ENCODE measurements at places on chromosomes 13 and 19. TPM values are rescaled to one million over a fixed set of nuclear protein-coding genes. Genes with fewer than 3 reads are reported as not detected.

DNA sequence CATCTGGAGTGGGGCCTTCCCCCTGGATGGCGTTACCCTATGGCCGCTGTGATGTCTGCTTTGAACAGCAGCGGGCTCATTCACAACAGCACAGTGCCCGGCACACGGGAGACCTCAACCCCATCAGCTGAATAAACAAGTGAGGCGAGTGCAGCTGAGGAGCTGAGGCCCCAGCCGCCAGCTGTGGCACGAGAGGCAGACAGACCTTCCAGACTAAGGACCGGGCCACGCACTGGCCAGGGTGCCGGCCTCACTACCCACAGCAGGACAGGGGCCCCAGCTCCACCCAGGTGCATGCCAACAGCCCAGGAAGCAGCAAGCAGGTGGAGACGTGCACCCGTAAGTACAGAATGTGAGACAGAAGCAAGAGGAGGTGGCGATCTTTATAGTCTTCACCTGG lies 39.6 kb downstream of the STK24 start:
- no peak for DNase-seq

Gene C3
- total RNA-seq, result 317 TPM

Gene CEACAM8
- not detected for total RNA-seq

DNA sequence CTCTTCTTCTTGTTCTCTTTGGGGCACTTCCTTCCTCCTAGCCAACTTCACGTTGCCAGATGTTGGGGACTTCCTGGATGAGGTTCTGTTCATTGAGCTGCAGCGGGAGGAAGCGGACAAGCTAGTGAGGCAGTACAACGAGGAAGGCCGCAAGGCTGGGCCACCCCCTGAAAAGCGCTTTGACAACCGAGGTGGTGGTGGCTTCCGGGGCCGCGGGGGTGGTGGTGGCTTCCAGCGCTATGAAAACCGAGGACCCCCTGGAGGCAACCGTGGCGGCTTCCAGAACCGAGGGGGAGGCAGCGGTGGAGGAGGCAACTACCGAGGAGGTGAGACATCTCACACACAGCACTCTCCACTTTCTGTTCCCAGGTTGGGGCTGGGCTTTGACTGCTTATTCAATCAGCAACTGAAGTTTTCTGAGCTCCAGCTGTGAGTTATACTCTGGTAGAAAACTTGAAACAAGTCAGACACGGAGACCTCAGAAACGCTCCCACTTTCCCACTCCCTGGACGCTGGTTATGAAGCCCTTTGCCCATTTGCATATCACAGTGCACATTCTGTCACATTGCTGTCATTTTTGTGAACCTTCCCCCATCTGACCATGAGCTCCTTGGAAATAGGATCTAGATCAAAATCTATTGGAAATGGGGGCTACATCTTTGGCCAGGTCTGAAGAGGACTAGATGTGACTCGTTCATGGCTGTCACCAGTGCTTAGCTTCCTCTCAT lies 7.2 kb upstream of the CCDC97 start:
- peak; percentile 67 for DNase-seq

GRCh38 chr13:30805603-30806011 lies 70.3 kb downstream of the ALOX5AP start:
- peak; percentile 68 for DNase-seq

- DNase-seq, result no peak
Observed at GRCh38 chr19:16334411-16334810, 9.8 kb downstream of the KLF2 start.

DNA sequence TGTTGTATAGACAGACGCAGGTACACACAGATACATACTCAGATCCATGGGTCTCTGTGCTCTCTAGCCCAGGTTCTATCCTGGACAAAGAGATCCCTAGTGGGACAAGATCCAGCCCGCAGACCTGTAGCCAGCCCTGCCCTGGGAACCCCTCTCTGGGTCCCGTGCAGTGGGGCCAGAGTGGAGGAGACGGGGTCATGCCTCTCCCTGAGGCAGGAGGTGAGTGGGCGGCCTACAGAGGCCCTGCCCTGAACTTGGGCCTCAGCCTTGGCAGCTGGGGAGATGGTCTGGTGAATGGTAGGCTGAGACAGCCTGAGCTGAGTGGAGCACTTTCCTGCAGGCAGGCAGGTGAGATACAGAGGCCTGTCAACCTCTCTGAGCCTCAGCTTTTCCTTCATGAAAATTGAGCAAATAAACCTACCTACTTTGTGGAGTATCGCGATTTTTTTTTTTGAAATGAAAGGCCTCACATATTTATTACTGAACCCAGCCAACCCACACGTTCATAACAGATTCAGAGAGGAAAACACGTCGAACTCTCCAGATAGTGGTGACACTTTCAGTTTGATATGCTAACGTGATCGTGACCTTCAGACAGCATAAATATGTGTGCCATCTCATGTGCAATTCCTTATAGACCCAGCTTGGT lies 3.4 kb upstream of the JUND start:
- no peak for DNase-seq

DNA sequence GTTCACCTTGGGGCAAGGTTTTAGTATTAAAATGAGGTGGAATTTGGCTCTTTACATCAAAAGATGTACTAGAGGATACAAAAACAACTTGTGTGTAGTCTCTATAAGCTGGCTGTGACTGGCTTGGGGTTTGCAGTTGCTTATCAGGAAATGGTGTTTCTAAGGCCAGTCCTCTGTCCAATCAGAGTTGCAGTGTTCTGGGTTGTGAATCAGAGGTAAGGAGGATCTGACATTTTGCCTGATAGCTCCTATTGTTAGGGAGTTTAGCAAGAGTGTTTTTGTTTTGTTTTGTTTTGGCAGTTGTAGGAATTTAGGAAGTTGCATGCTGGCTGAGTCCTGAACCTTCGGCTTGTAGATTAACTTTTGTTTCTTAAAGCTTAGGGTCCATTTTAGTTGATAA lies 20.1 kb upstream of the ESD start:
- DNase-seq, result no peak

GRCh38 chr13:90700340-90700739 lies 647.1 kb upstream of the MIR17HG start:
- DNase-seq, result no peak

- no peak for DNase-seq
Observed at GRCh38 chr19:44019498-44019897, 5.7 kb upstream of the ZNF222 start.

Gene GRIK5
- 12.1 TPM for total RNA-seq

DNA sequence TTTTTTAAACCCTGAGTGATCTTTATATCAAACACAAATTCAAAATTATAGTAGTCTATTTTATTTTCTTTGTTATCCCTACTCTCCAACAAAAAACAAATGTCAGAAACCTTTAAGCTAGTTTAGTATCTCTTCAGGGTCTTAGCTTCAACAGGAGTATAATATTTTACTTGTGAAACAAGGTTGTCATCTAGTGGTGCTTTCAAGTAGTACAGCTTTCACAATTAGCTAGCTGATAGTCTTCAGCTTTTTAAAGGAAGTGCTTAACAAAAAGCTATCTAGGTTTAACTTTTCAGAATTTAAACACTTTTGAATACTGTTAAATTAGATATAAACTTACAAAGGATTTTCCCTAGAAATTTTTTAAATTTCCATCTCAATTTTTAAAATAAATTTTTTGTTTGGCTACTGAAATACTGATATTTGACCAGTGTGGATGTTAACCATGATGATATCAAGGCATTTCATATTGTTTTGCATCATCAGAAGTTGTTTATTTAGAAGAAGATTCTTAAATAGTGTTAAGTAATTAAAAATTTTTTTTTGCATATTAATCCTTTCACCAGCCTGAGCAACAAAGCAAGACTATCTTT lies 34.2 kb downstream of the TDRD3 start:
- DNase-seq, result no peak

Gene KLHL1
- total RNA-seq, result not detected

Gene CTXN1
- total RNA-seq, result 32.3 TPM

GRCh38 chr13:46630431-46631178 lies 77.6 kb downstream of the LRCH1 start:
- DNase-seq, result no peak

DNA sequence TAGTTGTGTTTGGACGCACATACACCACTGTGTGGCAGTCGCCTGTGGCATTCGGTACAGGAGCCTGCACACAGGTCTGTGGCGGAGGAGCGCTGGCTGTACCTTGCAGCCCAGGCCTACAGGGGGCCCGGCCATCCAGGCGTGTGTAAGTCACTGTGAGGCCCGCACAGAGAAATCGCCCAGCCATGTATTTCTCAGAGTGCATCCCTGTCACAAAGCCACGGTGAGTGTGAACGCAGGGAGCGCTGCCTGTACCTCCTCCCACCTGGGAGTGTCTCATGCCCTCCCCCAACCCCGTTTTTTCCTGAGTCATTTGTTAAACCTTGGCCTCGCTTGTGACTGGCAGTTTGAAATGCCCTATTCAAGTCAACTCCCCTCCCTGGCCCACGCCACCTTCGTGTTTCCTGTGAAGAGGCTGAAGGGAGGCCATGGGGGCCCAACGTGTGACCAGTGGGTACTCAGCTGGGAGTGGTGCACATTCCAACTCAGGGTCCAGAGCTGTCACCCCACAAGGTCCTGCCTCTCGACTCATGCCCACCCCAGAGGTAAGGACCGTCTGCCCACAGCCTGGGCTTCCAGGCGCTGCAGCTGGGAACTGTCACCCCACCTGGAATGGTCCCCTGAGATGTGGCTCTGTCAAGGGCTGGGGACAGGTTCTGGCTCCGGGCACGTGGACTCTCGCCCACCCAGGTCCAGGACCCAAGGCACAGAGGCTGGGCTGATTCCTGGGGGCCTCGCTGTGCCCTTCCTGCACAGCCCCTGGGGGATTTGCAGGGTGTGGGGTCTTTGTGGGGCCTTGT lies 11.6 kb upstream of the RASA3 start:
- peak; percentile 48 for DNase-seq

Gene KLK15
- not detected for total RNA-seq

DNA sequence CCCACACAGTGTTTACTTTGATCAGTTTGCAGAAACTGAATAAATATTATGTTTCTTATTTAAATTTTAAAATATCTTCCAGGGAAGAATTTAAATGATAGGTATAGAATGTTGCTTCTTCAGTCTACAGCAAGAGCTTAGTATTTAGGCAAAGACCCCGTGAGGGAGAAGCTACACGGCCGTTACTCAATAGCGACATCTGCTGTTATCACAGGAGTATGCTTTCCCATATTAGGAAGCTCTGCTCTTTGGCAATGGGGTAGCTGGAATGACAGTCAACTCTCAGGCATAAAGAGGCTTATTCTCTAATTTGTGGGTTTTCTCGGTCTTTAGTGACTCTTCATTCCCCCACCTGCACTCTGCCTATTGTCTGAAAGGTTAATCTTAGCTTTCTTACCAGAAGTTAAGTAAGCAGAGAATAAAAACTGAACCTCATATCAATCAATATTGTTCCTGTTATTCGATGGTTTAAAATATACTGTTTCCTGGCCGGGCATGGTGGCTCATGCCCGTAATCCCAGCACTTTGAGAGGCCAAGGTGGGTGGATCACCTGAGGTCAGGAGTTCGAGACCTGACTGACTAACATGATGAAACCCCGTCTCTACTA lies 13.2 kb upstream of the LHFPL6 start:
- DNase-seq, result peak; percentile 74

Gene ERICH6B
- total RNA-seq, result not detected

Gene SPIB
- total RNA-seq, result not detected

GRCh38 chr13:85009447-85009846 lies 789.8 kb downstream of the SLITRK6 start:
- DNase-seq, result no peak

DNA sequence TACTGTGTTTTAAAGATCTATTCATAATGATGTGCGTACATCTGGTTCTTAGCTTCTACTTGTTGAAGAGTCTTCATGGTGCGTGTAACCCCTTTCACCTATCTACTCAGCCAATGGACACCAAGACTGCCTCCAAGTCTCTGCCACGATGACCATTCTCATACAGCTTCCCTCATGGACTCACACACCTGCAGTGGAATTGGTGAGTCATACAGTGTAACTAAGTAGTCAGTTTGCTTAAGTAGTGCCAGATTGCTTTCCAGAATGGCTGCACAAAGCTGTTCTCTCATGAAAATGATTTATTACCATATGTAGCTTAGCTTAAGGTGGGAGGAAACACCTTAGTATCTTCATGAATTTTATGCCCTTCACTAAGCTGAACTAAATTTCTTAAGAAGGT lies 112.3 kb downstream of the AKAP11 start:
- no peak for DNase-seq

DNA sequence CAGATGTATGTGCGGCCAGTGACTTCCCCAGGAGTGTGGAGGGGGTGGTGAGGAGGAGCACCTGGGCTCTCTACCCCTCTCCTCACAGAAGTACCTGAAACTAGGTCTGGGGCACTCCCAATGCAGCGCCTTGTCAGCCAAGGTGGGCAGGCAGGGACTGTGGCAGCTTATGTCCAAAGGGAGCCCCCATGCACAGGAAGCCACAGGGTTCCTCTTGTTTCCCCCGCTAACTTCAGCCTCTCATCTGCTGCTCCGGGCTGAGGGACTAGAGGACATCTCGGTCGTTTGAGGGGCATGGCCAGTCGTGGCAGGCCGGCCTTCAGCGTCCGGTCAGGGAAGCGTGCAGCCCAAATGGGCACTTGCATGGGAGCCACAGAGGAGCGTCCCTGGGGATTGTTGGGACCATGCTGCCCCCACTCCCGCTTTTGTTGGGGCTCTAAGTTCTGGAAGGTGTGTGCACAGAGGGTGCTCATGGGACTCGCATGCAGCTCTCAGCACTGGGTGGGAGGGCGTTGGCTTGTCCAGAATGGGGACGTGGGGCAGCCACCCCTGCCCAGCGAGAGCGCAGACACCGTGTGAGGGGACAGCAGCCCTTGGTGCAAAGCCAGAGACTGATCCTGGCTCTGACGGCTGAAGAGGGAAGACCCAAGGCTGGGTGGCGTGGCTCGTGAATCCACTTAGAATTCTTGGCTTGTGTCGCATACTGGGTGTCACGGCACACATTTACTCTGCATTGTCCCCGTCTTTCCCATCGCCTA lies 16.6 kb upstream of the NPAS1 start:
- no peak for DNase-seq

Gene ZNF726
- total RNA-seq, result 2.5 TPM

DNA sequence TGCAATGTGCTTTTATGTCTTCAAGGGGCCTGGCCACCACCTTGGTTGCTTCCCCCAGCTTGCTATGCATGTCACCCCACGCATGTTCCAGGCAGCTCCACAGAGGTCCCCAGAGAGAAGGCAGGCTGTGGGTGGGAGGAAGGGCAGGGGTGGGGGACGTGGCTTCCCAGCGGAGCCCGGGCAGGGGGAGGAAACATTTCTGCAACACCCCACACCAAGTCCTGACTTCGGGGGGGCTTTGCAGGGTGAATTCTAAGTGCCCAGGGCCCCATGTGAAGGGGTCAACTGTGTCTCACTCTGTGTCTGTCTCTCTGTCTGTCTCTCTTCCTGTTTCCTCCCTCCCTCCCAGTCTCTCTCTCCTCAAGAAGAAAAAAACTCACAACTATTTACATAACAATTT lies 39.6 kb downstream of the LTBP4 start:
- peak; percentile 71 for DNase-seq

- DNase-seq, result no peak
Observed at GRCh38 chr13:96835546-96835945, 158.7 kb downstream of the OXGR1 start.

- no peak for DNase-seq
Observed at GRCh38 chr19:5718037-5718578, 1.8 kb downstream of the LONP1 start.

- DNase-seq, result no peak
Observed at GRCh38 chr13:112905086-112905485, 63.9 kb upstream of the MCF2L start.

Gene HCN2
- 0.54 TPM for total RNA-seq

- DNase-seq, result peak; percentile 83
Observed at GRCh38 chr13:110444226-110444653, 117.3 kb downstream of the RAB20 start.

Gene CDX2
- not detected for total RNA-seq
